ENCODE measurements at places on chromosomes 4 and X. TPM values are rescaled to one million over a fixed set of nuclear protein-coding genes. Genes with fewer than 3 reads are reported as not detected.

The SPANXA1 gene
- not detected for total RNA-seq

The FAM47E gene
- not detected for total RNA-seq

The TEX13C gene
- not detected for total RNA-seq

The FAAH2 gene
- total RNA-seq = not detected

The LUZP4 gene
- not detected for total RNA-seq

The CXCL8 gene
- not detected for total RNA-seq

The TRIM60 gene
- total RNA-seq = not detected

The GABRG1 gene
- total RNA-seq = under 0.01 TPM

DNA sequence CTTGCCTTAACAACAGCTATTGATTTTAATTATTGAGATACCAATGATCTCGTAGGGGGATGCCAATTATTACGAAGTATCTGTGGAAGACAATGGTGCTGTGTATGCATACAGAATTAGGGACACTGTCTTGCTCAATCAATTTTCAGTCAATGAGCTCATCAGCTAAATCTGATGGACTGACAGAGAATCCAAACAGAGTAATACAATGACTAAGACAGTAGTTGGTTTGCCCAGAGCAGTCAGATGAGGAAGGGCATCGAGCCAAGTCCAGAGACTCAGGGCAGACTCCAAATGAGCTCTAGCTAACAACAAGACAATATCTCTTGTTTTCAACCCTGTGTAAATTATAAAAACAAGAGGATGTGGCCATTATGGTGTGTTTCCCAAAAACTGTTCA, 14.7 kb upstream of the GSX2 start:
- DNase-seq = no peak
- H3K4me1 ChIP-seq = peaks cover 9% of the 10 kb centered on the region
- H3K27me3 ChIP-seq = no peaks in the 10 kb centered on the region
- no peaks in the 10 kb centered on the region for H3K36me3 ChIP-seq
- H3K27ac ChIP-seq = no peak overlapping the region
- H3K4me3 ChIP-seq = no peak overlapping the region

DNA sequence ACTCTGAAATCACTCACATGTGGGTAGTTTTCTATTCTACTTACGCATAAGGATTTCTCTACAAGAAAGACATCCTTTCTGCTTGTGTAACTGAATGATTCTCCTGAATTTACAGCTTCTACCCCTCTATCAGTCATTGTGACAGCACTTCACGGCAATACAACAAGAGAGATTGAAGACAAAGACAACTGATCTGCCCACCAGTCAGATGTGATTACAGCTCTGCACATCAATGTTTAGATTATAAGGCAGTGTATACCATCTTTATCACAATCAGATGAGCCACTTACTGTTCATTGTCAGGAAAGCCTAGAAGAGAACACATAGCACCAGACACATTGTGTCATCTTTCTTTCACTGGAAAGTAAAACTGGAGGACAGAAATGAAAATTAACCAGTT, 324.4 kb downstream of the CENPC start:
- H3K27me3 ChIP-seq = no peaks in the 10 kb centered on the region
- no peak overlapping the region for H3K27ac ChIP-seq
- no peak overlapping the region for H3K4me3 ChIP-seq
- no peaks in the 10 kb centered on the region for H3K36me3 ChIP-seq
- H3K4me1 ChIP-seq = no peaks in the 10 kb centered on the region
- DNase-seq = no peak

GRCh38 chr4:86558258-86558657, 35.9 kb upstream of the PTPN13 start:
- H3K4me1 ChIP-seq = peaks cover 6% of the 10 kb centered on the region
- H3K27ac ChIP-seq = no peak overlapping the region
- no peak for DNase-seq
- no peaks in the 10 kb centered on the region for H3K36me3 ChIP-seq

DNA sequence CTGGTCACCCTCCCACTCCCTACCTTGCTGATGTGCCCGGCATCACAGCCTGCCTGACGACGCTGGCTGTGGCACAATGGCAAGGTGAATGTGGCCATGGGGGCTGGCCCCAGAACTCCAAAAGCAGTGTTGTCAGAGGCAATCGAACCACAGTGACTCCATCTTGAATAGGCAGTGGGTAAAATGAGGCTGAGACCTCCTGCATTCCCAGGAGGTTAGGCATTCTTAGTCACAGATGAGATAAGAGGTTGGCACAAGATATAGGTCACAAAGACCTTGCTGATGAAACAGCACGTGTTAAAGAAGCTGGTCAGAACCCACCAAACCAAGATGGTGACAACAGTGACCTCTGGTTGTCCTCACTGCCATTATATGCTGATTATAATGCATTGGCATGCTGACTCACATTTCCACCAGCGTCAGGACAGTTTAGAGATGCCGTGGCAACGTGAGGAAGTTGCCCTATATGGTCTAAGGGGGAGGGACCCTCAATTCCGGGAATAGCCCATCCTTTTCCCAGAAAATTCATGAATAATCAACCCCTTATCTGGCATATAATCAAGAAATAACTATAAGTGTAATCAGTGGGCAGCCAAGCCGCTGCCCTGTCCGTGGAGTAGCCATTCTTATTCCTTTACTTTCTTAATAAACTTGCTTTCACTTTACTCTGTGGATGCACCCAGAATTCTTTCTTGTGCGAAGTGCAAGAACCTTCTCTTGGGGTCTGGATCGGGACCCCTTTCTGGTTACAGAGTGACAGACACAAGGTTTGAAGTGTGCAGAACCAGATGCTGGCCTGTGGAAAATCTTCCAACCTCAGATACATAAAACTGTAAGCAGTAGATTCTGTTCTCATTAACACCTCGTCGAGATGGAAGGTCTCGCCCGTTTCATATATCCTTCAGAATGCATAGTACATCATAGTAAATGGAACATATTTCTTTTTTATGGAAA, 26.8 kb upstream of the CLDN24 start:
- no peak for DNase-seq
- H3K4me3 ChIP-seq = no peak overlapping the region
- H3K36me3 ChIP-seq = no peaks in the 10 kb centered on the region
- no peaks in the 10 kb centered on the region for H3K27me3 ChIP-seq

GRCh38 chrX:97876697-97877407, 993.1 kb downstream of the RPA4 start:
- H3K27me3 ChIP-seq = no peaks in the 10 kb centered on the region
- no peak overlapping the region for H3K4me3 ChIP-seq
- no peak overlapping the region for H3K27ac ChIP-seq
- no peaks in the 10 kb centered on the region for H3K4me1 ChIP-seq
- DNase-seq = no peak
- no peaks in the 10 kb centered on the region for H3K36me3 ChIP-seq

- no peak for DNase-seq
- no peaks in the 10 kb centered on the region for H3K4me1 ChIP-seq
- no peaks in the 10 kb centered on the region for H3K36me3 ChIP-seq
- no peaks in the 10 kb centered on the region for H3K27me3 ChIP-seq
- no peak overlapping the region for H3K27ac ChIP-seq
- H3K4me3 ChIP-seq = no peak overlapping the region
Observed at GRCh38 chrX:50618788-50619558, 148.3 kb upstream of the DGKK start.

GRCh38 chrX:13373027-13373426, 53.2 kb upstream of the ATXN3L start:
- no peak overlapping the region for H3K4me3 ChIP-seq
- no peak overlapping the region for H3K27ac ChIP-seq
- no peaks in the 10 kb centered on the region for H3K4me1 ChIP-seq

GRCh38 chr4:173130687-173131086, 37.9 kb upstream of the GALNT7 start:
- no peaks in the 10 kb centered on the region for H3K27me3 ChIP-seq
- no peaks in the 10 kb centered on the region for H3K36me3 ChIP-seq
- DNase-seq = no peak
- H3K4me3 ChIP-seq = no peak overlapping the region

DNA sequence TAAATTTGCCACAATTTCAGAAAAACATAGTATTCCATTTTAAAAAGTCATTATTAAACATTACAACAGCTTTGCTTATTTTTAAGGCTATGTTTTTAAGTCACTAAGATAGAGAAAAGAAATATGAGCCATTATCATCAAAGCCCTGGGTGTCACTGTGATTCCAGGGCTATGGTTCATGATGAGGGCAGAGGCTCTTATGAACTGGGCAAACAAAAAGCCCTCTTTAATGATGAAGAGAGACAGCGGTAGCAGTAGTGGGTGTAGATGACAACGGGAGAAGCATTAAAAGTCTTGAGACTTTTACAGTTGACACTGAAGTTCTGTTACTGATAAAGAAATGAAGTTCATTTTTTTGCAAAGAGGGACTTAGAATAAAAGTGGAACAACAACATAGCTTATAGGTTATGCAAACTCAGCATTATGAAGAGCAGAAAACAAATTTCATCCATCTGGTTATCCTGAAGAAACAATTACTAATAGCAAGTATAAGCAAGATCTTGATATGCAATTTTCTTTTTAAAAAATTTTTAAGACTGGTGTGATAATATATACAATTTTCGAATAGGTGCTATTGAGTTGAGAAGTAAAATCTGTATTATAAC, 202.7 kb upstream of the ETNPPL start:
- H3K27me3 ChIP-seq = no peaks in the 10 kb centered on the region
- no peak for DNase-seq

DNA sequence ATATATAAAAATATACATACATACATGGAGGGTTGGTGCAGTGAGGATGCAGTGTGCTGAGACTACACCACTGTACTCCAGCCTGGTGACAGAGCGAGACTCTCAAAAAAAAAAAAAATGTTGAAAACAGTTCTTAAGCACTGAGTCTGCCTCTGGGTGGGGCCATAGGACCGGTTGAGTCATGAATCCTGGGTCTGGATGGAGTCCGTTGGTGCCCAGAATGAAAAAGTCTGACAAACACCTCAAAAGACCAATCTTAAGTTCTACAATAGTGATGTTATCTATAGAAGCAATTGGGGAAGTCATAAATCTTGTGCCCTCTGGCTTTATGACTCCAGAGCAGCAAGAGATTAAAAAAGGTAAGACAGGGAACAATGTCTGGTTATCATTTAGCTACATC, 70.4 kb downstream of the FGFBP1 start:
- no peaks in the 10 kb centered on the region for H3K4me1 ChIP-seq
- H3K36me3 ChIP-seq = no peaks in the 10 kb centered on the region
- H3K27me3 ChIP-seq = no peaks in the 10 kb centered on the region
- H3K4me3 ChIP-seq = no peak overlapping the region
- H3K27ac ChIP-seq = no peak overlapping the region

DNA sequence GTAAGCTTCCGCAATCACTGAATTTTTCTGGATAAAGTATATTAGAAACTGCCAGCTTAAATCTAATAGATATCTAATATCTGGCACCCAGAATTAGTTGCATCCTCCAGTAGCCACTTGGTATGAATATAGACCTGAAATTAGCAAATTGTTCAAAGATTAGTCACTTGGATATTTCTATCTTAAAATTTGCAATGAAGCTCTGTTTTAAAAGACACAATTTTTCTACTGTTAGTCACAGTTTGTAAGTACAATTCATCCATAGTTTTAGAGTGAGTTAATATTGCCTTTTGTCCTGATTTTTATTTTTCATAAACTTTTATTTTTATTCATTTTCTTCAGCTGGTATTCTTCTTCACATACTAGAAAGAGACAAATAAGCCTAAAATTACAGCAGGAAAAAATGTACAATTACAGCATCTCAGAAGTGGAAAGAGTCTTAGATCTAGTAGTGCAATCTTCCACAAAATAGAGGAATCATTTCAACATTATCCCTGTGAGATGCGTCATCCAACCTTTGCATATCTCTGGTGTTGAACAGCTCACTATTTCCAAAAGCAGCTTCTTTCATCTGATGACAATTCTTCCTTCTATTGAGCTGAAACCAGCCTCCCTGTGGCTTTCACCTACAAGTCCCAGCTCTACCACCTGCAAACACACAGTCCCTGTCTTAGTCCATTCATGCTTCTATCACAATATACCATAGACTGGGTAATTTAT, 190.0 kb upstream of the AR start:
- DNase-seq = no peak
- no peak overlapping the region for H3K27ac ChIP-seq
- no peaks in the 10 kb centered on the region for H3K4me1 ChIP-seq
- no peak overlapping the region for H3K4me3 ChIP-seq
- H3K36me3 ChIP-seq = no peaks in the 10 kb centered on the region
- H3K27me3 ChIP-seq = no peaks in the 10 kb centered on the region

- no peak for DNase-seq
- no peaks in the 10 kb centered on the region for H3K27me3 ChIP-seq
- H3K4me1 ChIP-seq = peaks cover 2% of the 10 kb centered on the region
- no peaks in the 10 kb centered on the region for H3K36me3 ChIP-seq
- peak overlapping the region; percentile 48 for H3K4me3 ChIP-seq
- H3K27ac ChIP-seq = no peak overlapping the region
Observed at GRCh38 chr4:138090150-138090917, 151.8 kb downstream of the SLC7A11 start.

DNA sequence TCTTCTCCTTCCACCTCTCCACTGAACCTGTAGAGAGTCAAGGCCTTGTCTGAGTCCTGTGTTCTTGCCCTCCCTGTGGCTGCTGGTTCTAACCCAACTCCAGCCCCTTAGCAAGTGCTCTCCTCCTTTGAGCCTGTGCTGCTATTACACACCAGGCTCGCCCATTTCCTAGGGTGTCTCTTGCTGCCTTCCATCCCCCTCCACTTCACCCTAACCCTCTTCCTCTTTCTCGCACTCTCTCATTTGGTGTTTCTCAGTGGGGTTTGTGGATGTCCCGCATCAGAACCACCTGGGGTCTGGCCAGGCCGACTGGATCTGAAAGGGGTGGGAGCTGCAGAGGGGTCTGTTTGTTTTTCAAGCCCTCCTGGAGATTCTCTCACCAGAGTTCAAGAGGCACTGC, 156.7 kb downstream of the SPRY1 start:
- no peaks in the 10 kb centered on the region for H3K27me3 ChIP-seq
- no peak overlapping the region for H3K27ac ChIP-seq
- no peaks in the 10 kb centered on the region for H3K36me3 ChIP-seq

- DNase-seq = no peak
- H3K36me3 ChIP-seq = no peaks in the 10 kb centered on the region
- no peak overlapping the region for H3K4me3 ChIP-seq
- peaks cover 5% of the 10 kb centered on the region for H3K4me1 ChIP-seq
- peak overlapping the region; percentile 37 for H3K27ac ChIP-seq
Observed at GRCh38 chr4:87633243-87633642, 16.8 kb upstream of the DMP1 start.

DNA sequence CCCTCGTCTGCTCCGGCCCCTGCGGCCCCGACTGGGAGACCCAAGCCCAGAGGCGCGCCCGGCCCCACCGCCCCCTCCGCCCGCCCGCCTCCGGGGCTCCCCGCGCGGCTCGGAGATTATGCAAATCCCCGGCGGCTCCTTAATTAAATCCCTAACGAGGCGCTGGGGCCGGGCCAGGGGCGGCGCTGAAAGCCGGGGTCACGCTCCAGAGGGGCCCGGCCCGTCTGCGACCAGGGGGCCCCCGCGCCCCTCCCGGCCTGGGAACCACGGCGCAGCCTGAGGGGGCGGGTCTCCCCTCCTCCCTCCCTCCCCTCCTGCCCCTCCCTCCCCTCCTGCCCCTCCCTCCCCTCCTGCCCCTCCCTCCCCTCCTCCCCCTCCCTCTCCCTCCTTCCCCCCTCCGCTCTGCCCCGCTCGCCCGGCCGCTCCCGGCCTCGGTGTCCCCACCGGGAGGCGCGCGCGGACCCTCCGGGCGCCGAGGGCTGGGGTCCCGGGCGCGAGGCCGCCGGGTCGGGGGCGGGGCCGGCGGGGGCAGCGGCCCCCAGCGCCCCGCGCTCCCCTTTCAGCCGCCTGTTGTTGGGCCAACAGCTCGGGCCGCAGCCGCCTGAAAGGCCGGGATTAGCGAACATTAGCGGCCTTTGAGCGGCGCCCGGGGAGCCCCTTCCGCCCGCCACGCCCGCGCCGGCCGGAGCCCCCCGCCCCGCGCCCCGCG, 25.9 kb upstream of the FGFR3 start:
- peak overlapping the region; percentile 57 for H3K4me3 ChIP-seq
- H3K36me3 ChIP-seq = no peaks in the 10 kb centered on the region
- no peak overlapping the region for H3K27ac ChIP-seq
- H3K27me3 ChIP-seq = peaks cover 10% of the 10 kb centered on the region
